ENCODE measurements at places on chromosomes 12 and 14.

DNA sequence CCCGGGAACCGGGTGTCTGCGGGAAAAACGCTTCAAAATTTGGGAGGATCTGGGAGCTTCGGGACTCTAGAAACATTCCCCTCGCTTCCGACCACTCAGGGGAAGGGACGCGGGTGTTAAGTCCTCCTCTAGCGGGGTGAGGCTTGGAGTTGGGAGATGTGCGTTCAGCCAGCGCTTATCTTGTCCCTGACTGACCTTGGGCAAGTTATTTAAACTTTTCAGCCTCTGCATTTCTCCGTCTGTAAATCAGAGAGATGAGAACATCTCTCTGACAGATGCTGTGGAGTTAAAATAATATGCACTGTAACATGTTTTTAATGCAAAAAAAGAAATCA is 76.9 kb upstream of the ANO4 start:
- no peak for DNase-seq

DNA sequence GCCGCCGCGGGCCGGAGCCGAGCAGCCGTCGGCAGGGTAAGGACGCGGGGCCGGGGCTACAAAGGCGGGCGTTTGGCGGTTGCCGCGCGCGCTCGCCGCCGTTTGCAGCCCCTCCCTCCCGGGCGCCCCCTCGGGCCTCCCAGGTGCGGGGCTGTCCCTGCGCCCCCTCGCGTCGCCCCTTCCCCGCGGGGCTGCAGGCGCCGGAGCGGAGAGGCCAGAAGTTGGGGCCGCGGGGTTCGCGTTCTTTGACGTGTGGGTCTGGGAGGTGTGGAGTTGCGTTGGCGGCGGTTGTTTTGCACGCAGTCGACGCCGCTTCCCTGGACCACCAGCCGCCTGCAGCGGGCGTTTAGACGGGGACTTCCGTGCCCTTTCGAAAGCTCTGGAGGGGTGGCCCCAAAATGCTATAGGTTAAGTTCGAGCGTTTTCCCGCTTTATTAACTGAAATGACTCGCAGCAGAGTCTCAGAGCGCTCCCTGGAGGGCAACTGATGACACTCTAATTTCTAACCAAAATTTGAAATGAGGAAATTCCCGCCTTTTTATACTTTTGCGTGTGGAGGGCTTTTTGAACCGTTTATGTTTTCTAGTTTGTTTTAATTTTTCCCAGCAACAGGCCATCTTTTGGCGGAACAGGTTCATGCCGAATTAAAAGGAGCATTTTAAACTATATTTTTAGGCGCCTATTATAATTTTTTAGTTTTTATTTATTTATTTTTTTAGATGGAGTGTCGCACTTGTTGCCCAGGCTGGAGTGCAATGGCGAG is 902 bp downstream of the TMPO start:
- peak; percentile 74 for DNase-seq

- DNase-seq: no peak
Measured at GRCh38 chr14:76696361-76696760, 64.9 kb upstream of the VASH1 start.

GRCh38 chr14:56237398-56237797 is 119.2 kb downstream of the PELI2 start:
- no peak for DNase-seq

GRCh38 chr12:75683220-75683619 is 171.8 kb upstream of the KRR1 start:
- no peak for DNase-seq

GRCh38 chr14:69715725-69716477 is 51.0 kb upstream of the SRSF5 start:
- DNase-seq: no peak

GRCh38 chr12:53982648-53983567 is 2.0 kb upstream of the HOXC10 start:
- DNase-seq: no peak

- no peak for DNase-seq
Measured at GRCh38 chr12:92739113-92739512, 36.3 kb downstream of the PLEKHG7 start.

DNA sequence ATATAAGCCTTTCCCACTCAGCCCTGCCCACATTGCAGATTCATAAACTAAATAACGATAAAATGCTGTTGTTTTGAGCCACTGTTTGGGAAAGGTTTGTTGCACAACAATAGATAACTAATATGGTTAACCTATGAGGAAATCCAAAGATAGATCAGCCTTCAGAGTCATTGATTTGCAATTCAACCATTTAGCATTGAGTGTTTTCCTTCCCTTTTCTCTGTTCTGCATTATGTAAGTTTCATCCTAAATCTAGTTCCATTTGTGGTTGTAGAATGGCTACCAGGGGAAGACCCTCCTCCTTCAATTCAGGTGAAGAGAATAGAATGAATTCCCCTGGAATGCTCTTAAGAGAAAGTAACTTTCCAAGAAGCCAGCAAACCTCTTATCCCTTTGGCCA is 19.6 kb downstream of the TC2N start:
- DNase-seq: no peak

- no peak for DNase-seq
Measured at GRCh38 chr12:51753980-51754675, 94.4 kb downstream of the FIGNL2 start.

DNA sequence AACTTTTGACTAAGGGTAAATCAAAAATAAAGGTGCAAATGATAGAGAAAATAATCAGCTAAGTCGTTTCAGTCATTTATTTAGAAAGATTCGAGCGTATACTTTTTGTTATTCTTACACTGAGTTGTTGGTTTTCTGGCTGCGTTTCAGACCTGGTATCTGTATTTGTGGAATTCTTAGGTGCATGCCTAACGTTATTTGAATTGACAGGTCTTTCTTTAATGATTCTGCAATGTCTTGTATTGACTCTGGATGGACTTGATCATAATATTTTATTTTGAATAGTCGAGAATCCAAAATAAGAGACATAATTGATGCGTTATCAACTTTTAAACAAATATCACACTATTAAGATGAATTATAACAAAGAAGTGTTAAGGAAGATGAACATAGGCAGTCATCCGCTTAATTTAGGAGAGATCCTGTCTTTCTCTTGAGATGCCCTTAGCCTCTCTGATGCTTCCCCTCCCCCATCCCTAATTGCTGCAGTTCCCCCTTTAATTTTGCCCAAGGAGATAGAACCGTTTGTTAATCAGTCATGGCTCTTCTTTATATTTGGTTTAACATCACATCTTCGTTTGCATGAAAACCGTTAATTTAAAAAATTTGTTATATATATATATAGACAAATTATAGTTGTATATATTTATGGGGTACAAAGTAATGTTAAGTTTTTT is 1.8 kb downstream of the ALX1 start:
- no peak for DNase-seq

DNA sequence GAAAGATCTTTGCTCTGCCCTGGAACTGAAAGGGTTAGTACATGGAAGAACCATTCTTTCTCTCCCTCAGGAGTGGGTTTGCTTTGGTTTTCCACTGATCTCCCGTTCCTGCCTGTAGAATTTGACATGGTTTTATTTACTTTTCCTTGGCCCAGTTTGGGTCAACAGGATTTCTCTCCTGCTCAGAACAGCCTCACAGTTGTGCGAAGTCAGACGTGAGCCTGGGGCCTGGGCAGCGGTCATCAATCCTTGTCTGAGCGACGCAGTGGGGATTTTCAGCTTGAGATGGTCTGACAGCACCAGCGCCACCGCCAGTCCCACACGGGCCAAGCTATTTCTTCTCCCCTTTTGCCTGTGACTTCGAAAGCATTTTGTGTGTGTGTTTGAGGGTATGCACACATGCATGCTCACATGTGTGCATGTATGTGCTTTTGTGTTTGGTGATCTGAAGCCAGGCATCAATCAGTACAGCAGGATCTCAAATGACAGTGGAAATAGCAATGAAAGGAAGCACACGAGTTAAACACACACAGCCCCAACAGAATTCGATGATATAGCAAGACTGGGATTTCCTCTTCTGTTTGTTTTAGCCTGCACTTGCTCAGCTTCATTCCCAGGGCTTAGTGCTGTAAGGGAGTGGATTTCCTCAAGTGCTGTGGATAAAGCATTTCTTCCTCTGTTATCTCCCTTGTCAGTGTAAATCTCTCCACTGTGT is 58.3 kb downstream of the SMOC1 start:
- DNase-seq: no peak

DNA sequence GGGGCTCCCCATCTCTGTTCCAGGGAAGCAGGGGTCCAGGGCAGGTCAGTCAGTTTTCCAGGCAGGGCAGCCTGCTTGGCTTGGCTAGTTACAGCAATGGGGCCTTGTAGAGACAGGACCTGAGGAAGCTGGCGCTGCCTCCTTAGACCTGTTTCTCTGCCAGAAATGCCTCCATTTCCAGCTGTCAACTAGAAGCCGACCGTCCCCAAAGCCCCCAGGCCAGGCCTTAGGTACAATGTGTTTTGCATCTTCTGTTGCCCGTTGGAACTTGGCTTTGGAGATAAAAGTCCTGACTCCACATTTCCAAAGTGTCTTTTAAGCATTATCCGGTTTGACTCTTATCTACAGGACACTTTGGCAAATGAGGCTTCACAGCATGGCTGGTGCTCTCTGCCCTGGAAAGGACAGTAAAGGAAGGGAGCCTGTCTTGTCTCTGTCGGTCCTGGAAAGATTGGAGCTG is 42.6 kb downstream of the KRT80 start:
- DNase-seq: no peak

DNA sequence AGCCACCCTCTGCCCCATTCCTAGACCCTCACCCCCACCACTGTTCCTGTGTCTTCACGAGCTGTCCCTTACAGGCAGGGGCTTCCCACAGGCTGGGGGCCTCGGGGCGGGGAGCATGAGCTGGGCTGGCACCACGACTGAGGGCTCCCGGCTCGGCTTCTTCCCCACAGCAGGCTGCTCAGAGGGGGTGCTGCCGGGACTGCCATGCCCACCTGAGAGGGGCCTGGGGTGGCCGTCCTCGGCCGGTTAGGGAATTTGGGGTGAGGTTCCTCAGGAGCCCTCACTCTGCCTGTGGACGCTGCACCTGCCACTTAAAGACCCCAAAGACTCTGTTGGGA is 6.8 kb downstream of the SLC25A47 start:
- no peak for DNase-seq

DNA sequence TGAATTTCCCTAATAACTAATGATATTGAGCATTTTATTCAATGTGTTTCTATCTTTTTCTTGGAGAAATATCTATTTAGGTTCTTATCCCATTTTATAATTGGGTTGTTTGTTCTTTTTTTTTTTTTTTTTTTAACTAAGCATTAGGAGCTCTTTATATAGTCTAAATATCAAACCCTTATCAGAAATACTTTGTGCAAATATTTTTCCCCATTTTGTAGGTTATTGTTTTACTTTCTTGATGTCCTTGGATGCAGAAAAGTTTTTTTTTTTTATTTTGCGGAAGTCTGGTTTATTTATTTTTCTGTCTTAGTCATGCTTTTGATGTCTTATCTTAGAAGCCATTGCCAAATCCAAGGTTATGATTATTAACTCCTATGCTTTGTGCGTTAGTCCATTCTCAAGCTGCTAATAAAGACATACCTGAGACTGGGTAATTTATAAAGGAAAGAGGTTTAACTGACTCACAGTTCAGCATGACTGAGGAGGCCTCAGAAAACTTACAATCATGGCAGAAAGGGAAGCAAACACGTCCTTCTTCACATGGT is 434.3 kb upstream of the TBX3 start:
- no peak for DNase-seq

DNA sequence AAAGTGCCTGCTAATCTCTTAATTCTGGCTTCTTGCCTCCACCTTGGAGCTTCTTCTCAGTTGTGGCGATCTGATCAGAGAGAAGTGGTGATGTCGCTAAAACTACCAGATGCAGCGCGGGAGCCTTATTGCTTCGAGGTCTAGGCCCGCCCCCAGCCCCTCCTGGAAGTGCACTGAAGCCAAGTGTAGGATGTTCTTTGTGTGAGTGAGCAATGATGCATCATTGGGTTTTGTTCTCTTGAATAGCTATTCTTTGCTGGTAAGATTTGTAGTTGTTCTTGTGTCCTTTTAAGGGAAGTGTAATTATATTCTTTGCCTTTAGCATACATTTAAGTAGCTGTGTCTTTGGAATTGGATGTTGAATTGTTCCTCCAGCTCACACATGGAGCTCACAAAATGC is 35.8 kb downstream of the MTHFD1 start:
- DNase-seq: no peak

DNA sequence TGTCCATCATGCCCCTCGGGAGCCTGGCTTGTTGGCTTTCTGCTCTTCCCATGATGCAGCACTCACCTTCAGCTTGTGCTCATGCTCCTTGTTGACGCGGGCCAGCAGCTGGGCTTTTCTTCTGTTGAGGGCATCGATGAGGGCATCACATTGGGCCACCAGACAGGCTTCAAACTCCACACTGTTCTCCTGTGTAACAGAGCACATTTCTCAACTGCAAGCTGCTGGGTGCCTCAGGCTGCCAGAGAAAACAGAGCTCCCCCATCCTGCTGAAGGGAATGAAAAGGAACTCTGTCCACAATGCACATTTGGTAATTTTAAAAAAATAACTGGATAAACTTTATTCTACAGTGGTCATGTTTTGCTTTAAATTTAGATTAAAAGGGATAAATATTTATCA is 72.1 kb downstream of the TRIM9 start:
- no peak for DNase-seq

DNA sequence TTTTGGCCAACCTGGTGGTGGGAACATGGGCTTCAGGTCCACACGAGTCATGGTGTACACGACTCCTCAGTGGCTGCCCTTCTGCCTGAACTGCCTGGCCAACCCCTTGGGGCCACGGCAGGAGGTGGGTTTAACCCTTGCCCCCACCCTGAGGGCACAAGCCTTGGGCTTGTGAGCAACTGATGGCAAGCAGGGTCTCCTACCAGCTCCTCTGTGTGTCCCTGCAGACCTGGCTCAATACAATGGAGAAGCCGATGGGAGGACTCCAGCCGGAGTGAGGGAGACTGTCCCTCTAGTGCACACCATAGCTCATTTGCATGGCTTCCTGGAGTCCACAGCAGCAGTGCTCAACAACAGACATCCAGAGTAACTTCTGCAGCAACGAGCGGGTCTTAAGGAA is 28.0 kb downstream of the JAG2 start:
- no peak for DNase-seq

GRCh38 chr12:4224206-4224889 is 49.2 kb upstream of the CCND2 start:
- no peak for DNase-seq

GRCh38 chr14:100566119-100566518 is 21.1 kb downstream of the BEGAIN start:
- DNase-seq: no peak

DNA sequence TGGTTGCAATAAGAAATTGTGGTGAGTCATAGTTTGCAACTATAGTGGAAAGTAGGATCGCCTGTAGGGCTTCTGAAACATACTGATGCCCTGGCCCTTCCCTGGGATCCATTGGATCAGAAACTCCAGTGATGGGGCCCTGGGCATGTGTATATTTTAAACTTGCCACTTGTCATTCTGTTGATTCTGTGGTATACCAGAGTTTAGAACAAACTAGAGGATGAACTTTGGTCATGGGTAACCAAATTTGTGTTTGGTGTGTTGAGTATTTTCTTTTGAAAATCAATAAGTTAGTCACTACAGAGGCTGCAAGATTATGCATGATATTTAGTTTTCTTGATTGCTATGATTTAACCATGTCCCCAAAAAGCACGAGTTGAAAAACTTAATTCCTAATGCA is 142.2 kb downstream of the SLC15A5 start:
- DNase-seq: no peak

- no peak for DNase-seq
Measured at GRCh38 chr14:100575266-100575995, 11.8 kb downstream of the BEGAIN start.

All from activated CD4-positive, CD25-positive, alpha-beta regulatory T cell treated with anti-CD3 and anti-CD28 coated beads, Interleukin-2, amount 50 U/mL, for 16 hours (primary cell).